Stimulated activated CD4-positive, alpha-beta T cell treated with anti-CD3 and anti-CD28 coated beads, Interleukin-12 subunit alpha, Interleukin-12 subunit beta, amount 100 ng/mL, for 24 hours (primary cell): ENCODE measurements at places on chromosomes 5 and 9.

- DNase-seq, result no peak
Observed at GRCh38 chr5:77086368-77086688, 757 bp downstream of the ZBED3 start.

GRCh38 chr5:9222054-9222976 is 323.6 kb downstream of the SEMA5A start:
- no peak for DNase-seq

DNA sequence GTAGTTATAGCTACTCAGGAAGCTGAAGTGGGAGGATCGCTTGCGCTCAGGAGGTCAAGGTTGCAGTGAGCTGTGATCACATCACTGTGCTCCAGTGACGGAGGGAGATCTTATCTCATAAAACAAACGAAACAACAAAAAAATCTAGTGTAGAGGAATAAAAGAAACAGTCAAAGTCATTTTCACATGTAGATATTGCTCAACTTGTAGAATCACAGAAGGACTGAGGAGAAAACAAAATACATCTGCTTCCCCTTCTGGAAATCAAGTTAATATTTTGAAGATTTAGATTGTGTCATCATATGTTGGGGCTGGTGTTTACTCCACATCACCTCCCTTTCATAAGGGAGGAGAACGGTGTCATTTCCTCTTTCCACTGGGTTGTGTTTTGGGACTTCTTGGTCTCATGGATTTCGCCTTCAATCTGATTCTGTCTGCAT is 8.2 kb upstream of the SLC46A2 start:
- no peak for DNase-seq

- DNase-seq, result no peak
Observed at GRCh38 chr5:25448190-25448621, 803.4 kb upstream of the CDH10 start.

GRCh38 chr5:61915646-61916045 is 390.4 kb upstream of the KIF2A start:
- DNase-seq, result no peak

DNA sequence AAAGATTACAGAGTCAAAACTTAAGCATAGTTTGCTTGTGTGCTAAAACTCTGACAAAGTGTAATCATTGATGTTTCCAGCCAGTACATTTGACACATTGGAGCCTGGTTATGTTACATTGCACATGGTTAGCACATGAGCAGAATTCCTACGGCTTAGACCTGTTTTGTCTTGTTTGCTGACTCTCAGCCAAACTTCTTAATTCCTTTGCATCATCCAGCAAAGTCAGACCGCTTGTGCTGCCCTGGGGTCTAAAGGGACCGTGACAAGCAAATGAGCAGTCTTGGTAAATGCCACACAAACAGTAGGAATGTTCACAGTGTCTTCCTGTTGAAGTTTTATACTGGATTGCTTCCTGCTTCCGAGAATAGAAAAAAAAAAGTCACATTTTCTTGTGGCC is 72.0 kb upstream of the ENTREP1 start:
- DNase-seq, result no peak

DNA sequence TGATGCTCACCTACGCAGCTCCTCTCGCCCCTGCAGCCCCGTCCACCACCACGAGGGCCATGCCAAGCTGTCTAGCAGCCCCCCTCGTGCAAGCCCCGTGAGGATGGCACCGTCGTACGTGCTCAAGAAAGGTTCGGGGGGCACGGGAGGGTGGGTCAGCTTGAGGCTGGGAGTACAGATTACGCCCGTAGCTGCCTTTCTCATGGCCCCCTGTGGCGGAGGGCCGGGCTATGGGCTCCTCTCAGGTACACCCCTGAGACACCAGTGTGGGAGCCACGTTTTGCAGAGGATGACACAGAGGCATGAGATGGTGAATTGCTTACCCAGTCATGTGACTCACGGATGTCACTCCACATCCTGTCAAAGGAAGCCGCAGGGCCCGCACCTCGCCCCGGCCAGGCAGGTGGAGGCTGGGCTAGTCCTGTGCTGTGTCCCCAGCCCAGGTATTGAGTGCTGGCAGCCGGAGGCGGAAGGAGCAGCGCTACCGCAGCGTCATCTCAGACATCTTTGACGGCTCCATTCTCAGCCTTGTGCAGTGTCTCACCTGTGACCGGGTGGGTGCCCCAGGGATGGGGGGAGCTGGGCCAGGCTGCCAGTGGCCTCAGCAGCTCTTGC is 33.7 kb downstream of the USP20 start:
- DNase-seq, result peak; percentile 72

DNA sequence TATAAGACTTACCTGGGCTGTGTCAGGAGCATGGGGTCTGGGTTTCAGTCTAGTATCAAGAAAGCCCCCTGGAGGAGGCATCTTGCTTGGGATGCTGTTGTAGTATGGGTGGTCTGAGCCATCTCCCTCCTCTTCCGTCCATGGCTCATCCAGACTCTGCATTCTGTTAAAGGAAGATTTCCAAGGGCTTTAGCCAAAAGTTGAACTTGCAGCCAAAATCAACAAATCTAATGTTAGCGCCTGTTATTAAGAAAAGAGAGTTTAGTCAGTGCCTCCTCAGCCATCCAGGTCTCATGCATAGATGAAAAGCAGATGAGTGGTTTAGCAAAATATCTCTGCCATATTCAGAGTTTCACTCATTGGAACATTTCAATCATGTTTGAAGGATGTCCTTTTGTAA is 55.6 kb downstream of the S1PR3 start:
- DNase-seq, result no peak

DNA sequence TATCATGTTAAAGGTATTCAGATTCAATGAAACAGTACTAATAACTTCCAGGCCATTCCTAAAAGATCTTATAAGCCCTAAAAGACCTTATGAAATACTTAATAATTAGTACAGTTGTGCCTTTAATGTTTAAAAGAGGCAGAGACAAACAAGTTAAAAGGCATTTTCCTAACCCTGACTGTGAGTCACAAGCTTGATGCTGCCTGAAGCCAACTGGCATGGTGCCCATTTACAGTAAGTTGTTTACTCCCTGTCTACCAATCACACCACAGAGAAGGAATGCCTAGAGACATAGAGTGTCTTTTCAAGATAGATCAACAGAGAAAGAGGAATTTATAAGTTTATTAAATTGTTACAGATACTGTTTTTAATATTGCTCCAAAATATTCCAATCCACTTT is 47.8 kb downstream of the NR3C1 start:
- DNase-seq, result no peak

DNA sequence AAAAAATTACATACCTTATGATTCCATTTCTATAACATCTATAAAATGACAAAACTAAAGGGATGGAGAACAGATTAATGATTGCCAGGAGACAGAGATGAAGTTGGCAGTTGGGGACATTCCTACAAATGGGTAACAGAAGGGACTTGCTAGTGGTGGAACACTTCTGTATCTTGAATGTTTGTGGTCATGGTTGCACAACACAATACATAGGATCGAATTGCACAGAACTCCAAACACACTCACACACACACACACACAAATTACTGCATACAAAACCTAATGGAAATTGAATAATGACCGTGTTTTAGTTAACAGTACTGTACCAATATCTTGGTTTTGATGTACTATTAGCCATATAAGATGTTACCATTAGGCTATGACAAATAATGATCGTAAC is 330.7 kb upstream of the POU5F2 start:
- DNase-seq, result no peak

- no peak for DNase-seq
Observed at GRCh38 chr5:125409861-125410536, 663.6 kb upstream of the ZNF608 start.

GRCh38 chr9:10649076-10649475 is 36.3 kb upstream of the PTPRD start:
- DNase-seq, result no peak

GRCh38 chr9:76891874-76892273 is 14.0 kb downstream of the PRUNE2 start:
- DNase-seq, result no peak

DNA sequence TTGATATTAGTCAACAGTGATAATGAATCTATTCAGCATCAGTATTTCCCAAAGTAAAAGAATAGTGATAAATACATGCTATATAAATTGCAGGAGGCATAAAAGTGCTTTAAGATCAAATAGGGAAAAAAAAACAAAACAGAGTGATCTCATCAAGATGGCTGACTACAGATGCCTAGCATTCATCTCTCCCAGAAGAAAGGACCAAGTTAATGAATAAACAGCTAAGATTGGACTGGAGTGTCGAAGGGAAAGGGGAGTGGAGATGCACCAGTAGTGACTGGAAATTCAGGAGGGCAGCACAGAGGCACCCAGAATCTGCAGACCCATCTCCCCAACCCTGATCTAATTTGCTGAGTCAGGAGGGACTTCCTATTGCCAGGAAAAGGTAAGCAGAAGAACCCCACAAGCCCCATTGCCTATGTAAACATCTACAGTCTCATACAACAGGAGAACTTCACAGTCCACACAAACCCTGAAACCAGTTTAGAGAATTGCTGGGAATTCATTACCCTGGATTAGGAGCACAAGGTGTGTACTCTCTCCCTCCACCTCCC is 699.4 kb downstream of the PTPRD start:
- DNase-seq, result no peak

DNA sequence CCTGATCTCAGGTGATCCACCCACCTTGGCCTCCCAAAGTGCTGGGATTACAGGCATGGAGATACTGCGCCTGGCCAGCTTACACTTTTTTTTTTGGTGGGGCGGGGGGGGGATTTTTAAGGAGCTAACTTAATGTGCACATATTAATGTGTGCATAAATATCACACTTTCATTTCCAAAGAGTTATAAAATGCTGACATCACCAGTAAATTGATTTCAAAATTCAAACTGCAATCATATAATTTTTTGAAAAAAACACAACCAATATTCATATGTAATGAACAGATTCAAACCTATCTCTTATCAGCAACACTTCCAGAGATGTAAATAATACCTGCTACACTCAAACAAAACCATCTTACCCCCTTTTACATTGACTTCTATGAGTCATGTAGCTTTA is 1006.6 kb upstream of the DMAC1 start:
- no peak for DNase-seq

GRCh38 chr5:635306-636055 is 23.3 kb downstream of the CEP72 start:
- no peak for DNase-seq

DNA sequence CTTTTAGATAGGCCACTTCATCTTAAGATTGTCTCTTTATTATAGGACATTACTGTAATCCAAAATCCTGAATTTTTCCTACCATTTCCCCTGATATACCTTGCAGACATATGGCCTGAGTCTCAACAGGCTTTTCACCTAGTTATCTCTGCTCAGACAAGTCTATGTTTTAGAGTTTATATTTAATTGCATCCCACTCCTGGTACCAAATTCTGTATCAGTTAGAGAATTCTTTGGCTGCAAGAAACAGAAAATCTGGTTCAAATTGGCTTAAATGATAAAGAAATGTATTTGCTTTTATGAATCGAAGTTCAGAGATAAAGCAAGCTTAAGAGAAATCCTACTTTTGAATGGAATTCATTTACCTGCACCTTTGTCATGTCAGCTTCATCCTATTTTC is 102.2 kb upstream of the OSMR start:
- no peak for DNase-seq

DNA sequence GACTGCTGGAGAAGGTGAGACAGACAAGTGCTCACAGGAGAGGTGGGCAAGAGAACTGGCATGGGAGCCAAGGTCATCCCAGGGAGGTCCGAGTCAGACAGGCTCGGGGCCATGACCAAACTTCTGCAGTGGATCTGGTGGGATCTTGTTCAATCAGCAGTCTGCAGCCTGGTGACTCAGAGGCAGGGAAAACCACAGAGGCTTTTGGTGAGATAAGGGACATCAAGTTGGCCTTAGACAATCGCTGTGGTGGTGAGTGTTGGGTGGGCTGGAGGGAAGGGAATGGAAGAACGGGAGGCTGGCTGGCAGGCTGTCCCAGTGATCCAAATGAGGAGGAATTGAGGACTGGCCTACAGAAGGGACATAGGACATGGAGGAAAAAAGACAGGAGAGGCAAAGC is 123.8 kb downstream of the TMEM174 start:
- no peak for DNase-seq

GRCh38 chr9:4508907-4509589 is 18.8 kb downstream of the SLC1A1 start:
- no peak for DNase-seq

DNA sequence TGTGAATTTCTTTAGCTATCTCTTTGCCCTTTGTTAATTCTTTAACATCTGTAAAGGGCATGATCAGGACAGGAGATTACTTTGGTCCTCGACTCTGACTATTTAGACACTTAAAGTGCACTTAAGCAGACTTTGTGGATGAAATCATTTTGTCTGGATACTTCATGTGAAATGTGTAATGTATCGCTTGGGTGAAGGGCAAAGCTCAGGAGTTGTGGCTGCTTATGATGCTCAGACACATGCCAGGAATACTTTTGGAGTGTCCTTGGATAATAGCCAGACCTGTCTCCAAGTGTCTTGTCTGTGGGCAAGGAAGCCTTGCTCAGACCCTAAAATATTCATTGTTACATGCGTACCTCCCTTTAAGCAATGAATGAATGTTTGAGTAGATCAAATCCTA is 87.8 kb downstream of the RAI14 start:
- no peak for DNase-seq

DNA sequence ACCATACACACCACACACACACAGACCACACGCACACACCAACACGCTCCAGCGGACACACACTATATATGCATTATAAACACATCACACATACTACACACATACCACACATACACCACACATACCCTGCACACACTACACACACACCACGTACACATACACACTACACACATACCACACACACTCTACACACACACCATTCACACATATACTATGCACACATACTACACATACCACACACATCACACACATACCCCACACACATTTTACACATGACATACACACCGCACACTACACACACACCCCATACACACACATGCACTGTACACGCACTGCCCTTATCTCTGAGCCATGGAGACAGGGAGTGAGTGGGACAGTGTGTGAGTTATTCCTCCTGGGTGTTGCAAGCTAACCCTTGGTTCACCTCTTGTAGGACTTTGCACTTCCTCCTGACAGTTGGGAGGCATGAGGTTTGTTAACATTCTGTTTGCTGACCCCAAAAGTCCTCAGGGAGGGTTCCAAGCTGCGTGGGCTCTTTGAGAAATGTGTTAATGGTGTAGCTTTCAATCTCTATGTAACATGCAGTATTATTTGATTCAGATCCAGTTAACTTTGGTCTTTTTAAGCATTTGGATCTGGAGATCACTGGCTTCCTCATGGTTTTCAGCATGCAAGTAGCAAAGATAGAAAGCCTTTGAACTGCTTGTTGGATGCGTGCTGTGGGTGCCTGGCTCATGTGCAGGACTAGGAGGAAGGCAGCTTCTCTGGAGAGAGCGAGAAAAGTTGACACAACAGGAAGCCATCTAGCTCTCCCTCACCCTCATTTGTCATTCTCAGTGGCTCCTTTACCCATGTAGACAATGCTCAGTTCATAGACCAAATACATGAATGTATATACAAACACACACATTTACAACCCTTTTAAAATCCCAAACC is 13.7 kb downstream of the IL31RA start:
- no peak for DNase-seq

- no peak for DNase-seq
Observed at GRCh38 chr5:72408603-72409002, 88.4 kb downstream of the PTCD2 start.
